ENCODE measurements at places on chromosomes 7 and 10.

DNA sequence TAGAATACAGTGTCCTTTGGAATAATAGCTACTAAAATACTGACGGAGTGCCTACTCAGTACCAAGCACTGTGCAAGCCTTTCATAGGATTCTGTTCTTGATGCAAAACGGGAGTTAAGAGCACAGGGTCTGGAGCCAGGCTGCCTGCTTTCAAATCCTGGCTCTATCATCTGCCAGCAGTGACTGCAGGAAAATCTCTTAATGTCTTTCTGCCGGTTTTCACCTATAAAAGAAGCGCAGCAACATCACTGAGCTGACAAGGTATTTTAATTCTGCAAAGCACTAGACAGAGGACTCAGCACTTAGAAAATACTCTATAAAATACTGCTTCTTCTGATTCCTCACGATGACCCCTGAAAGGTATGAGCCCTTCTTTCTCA is 659 bp downstream of the FIGNL1 start:
- DNase-seq, result peak; percentile 65

DNA sequence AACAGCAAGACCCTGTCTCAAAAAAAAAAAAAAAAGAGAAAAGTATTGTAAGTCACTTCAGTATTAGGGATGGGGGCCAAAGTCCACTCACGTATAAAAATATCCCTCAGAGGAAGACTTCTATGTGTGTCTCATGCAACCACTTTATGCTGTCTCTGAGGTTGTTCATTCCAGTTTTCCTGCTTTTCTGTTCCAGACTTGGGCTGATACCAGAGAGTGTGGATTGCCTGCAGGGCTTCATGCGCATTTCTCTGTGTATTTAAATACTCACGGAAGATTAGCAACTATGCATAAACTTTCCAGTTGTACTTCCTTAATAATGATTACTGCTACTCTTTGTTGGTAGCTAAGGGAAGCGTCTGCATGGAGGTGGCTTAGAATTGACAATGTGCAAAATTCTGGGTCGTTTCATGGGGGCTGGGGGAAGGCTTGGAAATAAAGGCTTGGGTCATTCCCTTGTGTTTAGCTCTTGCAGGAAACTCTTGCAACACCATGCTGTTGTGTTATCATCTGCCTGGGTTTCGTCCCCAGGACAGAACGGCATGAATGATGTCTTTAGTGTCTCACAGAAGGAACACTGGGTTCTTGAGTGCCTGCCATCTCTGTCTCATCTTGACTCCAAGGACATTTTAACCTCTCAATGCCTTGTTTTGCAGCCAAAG is 54.1 kb downstream of the KIAA1217 start:
- DNase-seq, result no peak

DNA sequence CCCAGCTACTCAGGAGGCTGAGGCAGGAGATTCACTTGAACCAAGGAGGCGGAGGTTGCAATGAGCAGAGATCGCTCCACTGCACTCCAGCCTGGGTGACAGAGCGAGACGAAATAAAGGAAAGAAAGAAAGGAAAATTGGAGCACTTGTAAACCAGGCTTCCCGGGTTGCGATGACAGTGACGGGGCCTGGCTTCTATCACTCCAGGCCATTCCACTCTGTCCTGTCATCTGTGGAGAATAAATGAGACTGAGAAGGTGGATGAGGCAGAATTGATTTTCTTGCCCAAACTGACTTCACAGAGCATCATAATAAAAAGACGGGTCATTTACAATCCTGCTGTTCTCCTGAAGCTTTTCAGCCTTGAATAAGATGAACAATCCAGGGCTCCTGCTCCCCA is 12.1 kb upstream of the KPNA7 start:
- DNase-seq, result no peak

- DNase-seq, result peak; percentile 82
These were observed 93.5 kb upstream of the SLC25A13 start for GRCh38 chr7:96415293-96415940.

- no peak for DNase-seq
These were observed 99.7 kb upstream of the CCDC6 start for GRCh38 chr10:60006062-60006461.

DNA sequence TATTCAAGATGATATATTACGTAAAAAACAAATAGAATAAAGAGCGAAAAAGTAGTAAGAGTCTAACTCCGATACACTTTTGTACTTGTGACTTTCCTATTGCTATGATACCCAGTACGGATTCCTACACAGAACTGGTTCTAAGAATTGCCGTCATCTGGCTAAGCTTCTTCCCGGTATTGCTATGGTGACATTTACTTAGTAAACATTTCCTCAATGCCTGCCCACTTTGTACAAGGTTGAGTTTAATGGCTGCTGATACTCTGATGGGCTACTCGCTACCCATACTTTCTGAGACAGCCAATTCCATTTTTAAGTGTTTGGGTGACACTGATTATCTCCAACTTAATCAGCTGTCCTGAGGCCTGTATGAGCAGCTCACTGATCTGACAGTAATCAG is 55.6 kb downstream of the OSBPL3 start:
- no peak for DNase-seq

DNA sequence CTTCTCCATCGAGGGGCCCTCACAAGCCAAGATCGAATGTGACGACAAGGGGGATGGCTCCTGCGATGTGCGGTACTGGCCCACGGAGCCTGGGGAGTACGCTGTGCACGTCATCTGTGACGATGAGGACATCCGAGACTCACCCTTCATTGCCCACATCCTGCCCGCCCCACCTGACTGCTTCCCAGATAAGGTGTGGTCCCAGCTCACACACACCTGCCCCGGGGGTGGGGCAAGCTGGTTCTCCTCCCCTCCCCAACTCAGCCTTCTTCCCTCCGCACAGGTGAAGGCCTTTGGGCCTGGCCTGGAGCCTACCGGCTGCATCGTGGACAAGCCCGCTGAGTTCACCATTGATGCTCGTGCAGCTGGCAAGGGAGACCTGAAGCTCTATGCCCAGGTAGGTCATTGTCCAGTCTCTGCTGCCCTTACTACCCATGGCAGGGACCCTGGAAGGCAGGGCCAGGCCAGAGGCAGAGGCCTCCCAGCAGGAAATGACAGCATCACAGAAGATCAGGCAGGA is 11.0 kb downstream of the FLNC start:
- DNase-seq, result peak; percentile 22

DNA sequence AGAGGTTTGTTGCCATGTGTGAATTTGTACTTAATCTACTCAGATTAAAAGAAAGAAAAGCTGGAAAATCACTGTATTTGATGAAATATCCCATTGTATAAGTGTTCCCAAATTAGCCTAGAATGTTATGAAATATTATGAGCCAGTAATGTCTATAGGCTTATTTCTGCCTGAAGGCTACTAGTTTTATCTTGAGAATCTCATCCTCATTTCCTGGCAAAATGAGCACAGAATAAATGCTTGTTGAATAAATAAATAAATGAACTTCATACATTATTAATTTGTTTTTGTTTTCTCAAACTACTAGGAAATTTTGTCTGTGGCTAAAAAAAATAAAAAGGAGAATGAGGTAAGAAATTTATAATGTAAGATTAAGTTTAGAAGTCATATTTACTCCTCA is 25.5 kb downstream of the HELLS start:
- no peak for DNase-seq

- DNase-seq, result peak; percentile 74
These were observed 25.3 kb downstream of the CHCHD3 start for GRCh38 chr7:133056370-133057238.

- DNase-seq, result no peak
These were observed 6.9 kb downstream of the LYZL1 start for GRCh38 chr10:29295813-29296212.

- no peak for DNase-seq
These were observed 189.6 kb downstream of the TMEM178B start for GRCh38 chr7:141263508-141263907.

GRCh38 chr10:114603303-114603702 is 54.8 kb downstream of the ABLIM1 start:
- no peak for DNase-seq

GRCh38 chr7:75876126-75876881 is 2.5 kb upstream of the RHBDD2 start:
- DNase-seq, result no peak

DNA sequence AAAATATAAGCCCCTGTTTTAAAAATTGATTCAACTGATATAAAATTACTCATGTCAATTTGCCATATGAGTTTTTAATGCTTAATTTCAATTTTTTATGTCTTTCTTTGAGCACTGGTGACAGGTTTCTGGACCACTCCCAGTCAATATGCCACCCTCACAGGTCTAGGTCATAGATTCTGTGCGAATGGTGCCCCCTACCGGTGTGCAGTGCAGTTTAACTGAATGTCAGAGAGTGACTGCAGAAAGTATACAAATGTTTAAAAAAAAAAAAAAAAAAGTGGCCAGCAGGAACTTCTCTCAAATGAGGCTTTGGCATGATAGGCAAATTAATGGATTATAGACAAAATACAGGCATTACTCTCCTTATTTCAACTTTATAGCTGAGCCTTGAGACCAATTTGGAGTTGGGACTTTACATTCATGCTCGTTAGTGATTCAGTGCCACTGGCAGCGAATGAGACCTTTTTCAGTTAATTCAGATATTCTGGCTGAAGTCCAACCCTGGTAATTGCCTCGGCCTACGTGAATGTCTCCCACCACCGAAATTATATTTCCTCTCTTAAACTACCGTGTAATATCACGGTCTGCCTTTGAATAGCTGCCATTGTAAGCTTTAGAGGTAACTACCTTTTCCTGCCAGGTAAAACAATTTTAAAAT is 427.6 kb downstream of the PHTF2 start:
- DNase-seq, result peak; percentile 95

GRCh38 chr7:20190560-20191390 is 26.4 kb downstream of the MACC1 start:
- peak; percentile 94 for DNase-seq

DNA sequence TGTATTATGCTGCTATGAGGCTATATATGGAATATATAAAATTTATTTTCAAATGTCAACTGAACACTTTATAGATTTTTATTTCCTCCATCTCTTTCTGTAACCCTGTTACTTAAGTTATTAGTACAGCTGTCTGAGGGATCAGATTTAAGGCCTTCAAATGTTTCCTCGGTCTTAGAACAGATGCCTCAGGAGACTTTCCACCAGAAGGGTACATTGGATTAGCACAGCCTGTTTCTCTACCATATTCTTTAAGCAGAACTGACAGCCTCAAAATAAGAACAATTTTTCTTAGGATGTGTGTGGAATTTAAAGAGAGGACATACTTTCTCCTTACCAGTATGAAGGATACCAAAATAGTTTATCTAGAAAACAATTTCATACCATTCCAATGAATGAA is 53.0 kb upstream of the HGF start:
- no peak for DNase-seq

GRCh38 chr7:93559639-93560491 is 14.7 kb downstream of the CALCR start:
- no peak for DNase-seq

GRCh38 chr7:74671602-74672001 is 14.1 kb downstream of the GTF2I start:
- DNase-seq, result no peak

GRCh38 chr7:116780966-116781365 is 81.4 kb upstream of the CAPZA2 start:
- no peak for DNase-seq

DNA sequence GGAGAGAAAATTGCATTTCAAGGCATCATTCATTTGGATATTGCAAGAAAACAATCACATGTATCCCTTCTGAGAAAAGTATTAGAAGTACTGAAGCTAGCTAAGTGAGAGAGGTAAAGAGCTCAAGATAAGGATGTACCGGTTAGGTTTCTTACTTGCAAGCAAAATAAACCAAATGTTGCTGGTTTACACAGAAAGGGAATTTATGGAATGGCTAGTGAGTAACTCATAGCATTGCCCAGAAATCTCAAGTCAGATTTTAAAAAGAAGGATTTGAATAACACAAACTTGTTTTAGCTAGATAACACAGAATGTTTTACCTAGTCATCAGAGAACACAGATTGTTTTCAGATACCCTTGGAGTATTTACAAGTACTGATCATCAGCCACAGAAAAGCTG is 30.6 kb downstream of the KLHL7 start:
- no peak for DNase-seq

- DNase-seq, result no peak
These were observed 12.0 kb upstream of the PURB start for GRCh38 chr7:44897309-44897708.

DNA sequence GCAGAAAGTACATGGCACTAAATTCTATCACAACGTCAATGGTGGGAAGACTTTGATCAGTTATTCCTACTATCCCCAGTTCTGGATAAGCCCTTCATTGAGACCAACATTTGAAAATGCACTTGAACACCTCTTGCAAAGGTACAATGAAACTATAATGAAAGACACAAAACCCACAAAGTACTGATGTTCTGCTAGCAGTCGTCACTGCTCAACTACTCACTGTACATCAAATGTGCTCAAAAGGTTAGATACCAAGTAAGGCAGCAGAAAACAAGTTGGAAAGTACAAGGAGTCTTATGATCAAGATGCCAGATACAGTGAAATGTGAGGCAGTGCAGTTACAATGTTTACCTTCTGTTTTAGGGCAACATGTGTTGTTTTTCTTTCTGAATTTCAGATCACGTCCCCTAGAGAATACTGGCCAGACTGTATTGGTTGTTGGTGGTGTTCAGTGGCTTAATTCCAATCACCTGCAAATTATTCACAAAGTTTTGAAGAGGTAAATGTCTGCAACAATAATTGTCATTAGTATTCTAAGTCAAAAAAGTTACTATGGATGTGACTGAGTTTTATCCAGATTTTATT is 62.4 kb upstream of the WNT16 start:
- DNase-seq, result no peak

DNA sequence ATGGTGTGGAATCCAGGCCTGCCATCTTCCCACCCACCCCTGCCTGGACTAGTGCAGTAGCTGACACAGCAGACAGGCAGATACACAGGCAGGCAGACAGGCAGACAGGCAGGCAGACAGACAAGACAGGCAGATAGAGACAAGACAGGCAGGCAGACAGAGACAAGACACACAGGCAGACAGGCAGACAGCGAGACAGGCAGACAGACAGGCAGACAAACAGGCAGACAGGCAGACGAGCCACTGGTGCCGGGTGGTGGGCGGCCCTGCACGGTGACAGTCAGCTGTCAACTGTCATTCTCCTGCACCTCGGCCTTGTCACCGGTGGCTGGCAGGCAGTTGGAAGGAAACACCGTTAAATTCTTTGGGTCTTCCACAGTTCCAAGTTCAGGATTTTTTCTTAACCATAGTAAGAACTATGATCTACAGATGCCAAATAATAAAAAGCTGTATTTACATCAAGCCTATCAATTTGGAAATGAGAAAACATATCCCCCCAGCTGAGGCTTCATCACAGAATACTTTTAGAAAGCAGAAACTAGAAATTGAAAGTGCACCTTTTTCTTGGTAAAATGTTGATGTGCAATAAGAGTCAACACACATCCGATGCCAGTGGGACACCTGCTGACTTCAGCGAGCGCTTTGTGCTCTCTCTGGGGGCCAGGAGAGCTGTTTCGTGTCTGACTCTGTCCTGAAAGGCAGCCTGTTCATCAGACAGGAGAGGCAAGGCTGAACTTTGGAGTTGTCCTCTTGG is 250.4 kb downstream of the DNAJB6 start:
- peak; percentile 7 for DNase-seq

DNA sequence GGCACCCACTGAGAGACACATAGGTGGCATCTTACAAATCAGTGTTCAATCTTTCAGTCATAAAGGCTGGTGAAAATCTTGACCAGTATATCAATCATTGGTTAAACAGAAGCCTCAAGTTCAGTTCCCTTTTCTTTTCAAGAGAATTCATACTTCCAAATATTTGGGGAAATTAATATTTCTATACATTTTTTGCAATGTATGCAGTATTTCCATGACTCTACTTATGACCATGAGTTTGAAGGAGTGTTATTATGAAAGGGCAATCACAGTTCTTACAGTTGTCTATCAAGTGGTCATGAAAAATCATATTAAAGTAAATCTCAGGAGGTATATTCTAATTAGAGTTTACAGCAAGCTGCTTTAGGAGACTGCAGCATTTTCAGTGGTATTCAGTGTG is 724.0 kb downstream of the ANKRD7 start:
- no peak for DNase-seq
